ENCODE measurements at places on chromosomes 1 and 21.

DNA sequence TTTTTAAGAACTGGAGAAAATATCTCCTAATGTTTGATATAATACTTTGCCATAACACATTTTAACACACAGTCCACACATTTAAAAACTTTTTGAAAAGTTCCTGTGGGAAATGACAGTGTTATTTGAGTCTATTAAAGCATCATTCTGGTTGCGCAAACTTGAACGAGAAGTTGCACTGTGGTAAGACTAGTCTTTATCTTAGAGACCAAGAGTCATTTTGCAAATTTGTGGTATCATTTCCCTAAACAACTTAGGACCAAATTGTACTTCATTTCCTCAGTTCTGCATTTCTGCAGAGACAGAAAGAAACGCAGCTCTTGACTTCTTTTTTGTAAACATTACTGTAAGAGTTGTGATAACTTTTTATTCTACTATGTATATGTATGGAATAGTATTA is at the start of gene RGS18:
RGS18 (plus strand) TSS at position 282 of the 400 bp plus-strand sequence. CDS start 176 bp downstream, outside the sequence.
- DNase-seq: no peak

GRCh38 chr1:66981679-66982078 is 56.9 kb downstream of the MIER1 start:
- DNase-seq: peak; percentile 68

DNA sequence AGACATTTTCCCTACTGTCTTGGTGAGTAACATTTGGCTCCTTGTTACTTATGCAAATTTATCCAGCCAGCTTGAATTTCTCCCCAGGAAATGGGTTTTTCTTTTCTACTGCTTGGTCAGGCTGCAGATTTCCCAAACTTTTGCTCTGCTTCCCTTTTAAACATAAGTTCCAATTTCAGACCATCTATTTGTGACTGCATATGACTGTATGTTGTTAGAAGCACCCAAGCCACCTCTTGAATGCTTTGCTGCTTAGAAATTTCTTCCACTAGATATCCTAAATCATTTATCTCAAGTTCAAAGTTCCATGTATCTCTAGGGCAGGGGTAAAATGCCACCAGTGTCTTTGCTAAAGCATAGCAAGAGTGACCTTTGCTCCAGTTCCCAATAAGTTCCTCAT is 32.3 kb upstream of the CITED4 start:
- DNase-seq: no peak

- DNase-seq: no peak
Measured at GRCh38 chr1:162386292-162387225, 5.0 kb downstream of the C1orf226 start.

GRCh38 chr1:151416231-151416630 is 16.9 kb downstream of the PSMB4 start:
- DNase-seq: peak; percentile 87

DNA sequence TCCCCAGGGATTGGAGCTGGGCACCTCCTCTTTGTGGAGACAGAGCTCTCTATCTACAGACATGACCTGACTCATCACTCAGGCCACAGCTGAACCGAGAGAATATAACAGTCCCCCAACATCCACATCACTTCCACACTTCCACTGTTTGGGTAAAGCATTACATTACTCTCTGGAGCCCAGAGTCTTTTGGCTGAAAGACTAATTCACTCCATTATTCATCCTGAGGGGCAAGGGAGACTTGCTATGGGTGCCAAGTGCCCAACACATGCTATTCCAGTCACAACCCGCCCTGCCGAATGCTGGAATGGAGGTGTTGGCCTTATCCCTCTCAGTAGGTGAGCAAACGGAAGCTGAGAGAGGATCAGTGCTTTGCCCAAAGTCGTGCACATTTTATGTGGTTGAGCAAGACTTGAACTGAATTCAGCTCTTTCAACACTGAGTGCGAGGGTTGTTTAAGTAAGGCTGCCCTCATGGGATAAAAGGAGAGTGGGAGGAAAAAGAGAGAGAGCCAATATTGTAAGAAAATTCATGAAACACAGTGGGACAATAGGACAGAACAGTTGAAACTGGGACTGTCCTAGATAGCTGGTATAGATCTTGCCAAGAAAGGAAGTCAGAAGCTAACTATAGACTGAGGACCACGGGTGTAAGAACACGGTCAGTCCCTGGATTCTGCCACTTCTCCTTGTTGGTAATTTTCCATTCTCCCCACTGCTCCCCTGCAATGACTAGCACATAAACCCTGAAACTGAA is 13.5 kb upstream of the CHI3L1 start:
- DNase-seq: peak; percentile 92

DNA sequence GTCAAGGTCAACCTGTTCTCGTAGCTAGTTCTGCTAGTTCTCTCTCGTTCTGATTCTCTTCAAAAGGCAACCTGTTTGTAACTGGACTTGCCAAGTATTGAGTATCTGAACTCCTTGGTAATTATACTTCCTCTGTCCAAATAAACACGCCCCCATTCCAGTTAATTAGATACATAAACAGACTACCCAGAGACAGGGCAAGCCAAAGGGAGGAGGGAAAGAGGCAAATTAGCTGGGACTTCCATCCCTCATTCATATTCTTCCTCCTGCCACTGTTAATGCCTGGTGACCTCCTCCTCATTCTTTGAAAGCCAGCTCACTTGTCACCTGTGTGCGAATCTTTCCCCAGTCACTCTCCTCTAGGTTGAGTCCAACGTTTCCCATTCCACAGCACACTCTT is 62.9 kb downstream of the LPAR3 start:
- DNase-seq: no peak

GRCh38 chr1:227559499-227559898 is 3.9 kb upstream of the ZNF678 start:
- DNase-seq: no peak

GRCh38 chr1:100359139-100359538 is 6.8 kb downstream of the CDC14A start:
- DNase-seq: no peak

DNA sequence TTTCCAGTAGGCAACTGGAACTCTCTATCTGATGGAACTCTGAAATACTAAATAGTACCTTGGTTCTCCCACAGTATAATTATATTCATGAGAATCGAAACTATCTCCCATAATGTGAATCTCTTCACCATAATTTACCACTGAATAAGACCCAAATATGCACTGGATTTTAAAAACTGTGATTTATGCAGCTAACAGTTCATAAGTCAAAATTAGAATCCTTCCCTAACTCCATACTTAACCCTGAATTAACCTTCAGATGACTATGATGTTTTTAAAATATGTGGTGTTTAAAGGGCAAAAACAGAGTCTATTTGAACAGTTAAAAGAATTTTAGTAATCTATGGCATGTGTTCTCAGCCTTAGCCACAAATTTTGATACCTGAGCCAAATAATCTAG is 22.9 kb upstream of the SLC44A3 start:
- DNase-seq: peak; percentile 80
